Activated naive CD4-positive, alpha-beta T cell treated with anti-CD3 and anti-CD28 coated beads, Interleukin-2, amount 50 U/mL, for 16 hours (primary cell): ENCODE measurements at places on chromosomes 2 and 18.

- no peak for DNase-seq
These were observed 78.9 kb upstream of the OTOS start for GRCh38 chr2:240219208-240219890.

- peak; percentile 95 for DNase-seq
These were observed 12.2 kb upstream of the KIF1A start for GRCh38 chr2:240832205-240832727.

GRCh38 chr2:188598551-188598950 lies 306.9 kb downstream of the GULP1 start:
- no peak for DNase-seq

- no peak for DNase-seq
These were observed 248.8 kb downstream of the RDH14 start for GRCh38 chr2:18311420-18312195.

DNA sequence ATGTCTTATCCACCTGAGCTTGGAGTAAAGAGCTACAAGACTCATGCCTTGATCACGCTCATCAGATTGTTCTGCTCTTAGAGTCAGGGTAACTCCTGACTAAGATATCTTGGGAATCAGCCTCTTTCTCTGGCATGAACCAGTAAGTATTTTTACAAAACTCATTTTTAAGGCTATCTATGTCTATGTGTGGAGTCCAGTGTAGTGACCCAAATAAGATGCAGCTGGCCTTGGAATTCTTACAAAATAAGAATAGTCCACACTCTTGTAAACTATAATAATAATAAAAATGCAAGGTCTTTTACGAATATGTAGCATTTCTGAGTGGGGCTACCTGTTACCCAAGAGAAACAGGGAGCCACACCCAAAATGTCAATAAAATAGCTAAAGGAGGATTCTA lies 498.3 kb upstream of the SYT4 start:
- DNase-seq: no peak

DNA sequence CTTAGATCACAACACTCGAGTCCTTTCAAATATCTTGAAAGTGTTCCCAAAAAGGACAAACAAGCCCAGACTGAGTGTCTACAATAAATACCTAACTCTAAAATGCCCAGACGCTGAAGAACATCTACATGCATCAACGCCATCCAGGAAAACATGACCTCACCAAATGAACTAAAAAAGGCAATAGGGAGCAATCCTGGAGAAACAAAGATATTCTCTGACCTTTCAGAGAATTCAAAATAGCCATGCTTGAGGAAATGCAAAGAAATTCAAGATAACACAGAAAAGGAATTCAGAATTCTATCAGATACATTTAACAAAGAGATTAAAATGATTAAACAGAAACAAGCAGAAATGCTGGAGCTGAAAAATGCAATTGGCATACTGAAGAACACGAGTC lies 61.2 kb upstream of the CHN1 start:
- no peak for DNase-seq

- DNase-seq: peak; percentile 33
These were observed 38.4 kb downstream of the SLC9A2 start for GRCh38 chr2:102657770-102658169.

- DNase-seq: no peak
These were observed 108.4 kb upstream of the SNTG2 start for GRCh38 chr2:842151-842803.

GRCh38 chr18:63159590-63159989 lies 160.0 kb downstream of the BCL2 start:
- peak; percentile 35 for DNase-seq

GRCh38 chr2:20250436-20250835 lies 25.5 kb upstream of the SDC1 start:
- no peak for DNase-seq

DNA sequence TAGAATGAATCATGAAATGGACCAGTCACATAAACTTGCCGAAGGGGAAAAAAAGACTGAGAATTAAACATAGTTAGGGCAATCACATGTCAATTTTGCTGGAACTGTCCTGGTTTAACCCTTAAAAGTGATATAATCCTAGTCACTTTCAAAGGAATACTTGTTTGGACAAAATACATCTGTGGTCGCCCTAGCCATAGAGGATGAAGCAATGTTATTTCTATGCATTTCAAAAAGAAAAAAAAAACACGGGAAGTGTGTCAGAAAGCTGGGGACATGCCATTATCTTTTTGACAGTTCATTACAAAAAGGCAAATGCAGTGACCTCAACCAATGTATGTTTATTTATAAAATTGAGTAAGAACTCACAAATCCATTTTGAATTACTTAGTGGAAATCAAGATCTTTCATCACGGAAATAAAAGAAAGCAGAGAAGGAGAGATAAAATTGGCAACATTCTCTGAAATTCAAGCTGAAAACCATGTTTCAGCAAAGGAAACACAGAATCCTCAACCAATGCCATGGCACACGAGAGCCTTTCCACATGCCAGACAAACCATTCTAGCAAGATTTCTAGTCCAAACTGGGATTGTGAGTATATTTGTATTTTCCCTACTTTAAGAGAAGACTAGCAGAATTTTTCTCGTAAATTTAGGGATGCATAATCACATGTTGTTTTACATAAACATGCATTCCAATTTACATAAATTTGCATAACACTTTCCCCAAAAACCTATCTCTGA lies 854.3 kb upstream of the ACVR2A start:
- DNase-seq: no peak
